B cell (primary cell): ENCODE measurements at places on chromosomes 1 and 21. TPM values are rescaled to one million over a fixed set of nuclear protein-coding genes. Genes with fewer than 3 reads are reported as not detected.

Gene TTLL10
- 0.37 and 0.61 TPM in 2 replicates for total RNA-seq

Gene ZSCAN20
- 3.7 and 5.3 TPM in 2 replicates for total RNA-seq

Gene CCDC24
- 18.0 and 18.4 TPM in 2 replicates for total RNA-seq

Gene CD247
- total RNA-seq, result 2.5 and 5.2 TPM in 2 replicates

Gene FCGR3A
- total RNA-seq, result 0.92 and 1.3 TPM in 2 replicates

Gene NOS1AP
- 0.10 and 0.32 TPM in 2 replicates for total RNA-seq

Gene CFHR5
- total RNA-seq, result not detected in 2 replicates

Gene SDE2
- 26.0 and 26.3 TPM in 2 replicates for total RNA-seq

Gene RAB4A
- 46.0 and 49.7 TPM in 2 replicates for total RNA-seq

Gene POTED
- total RNA-seq, result not detected in 2 replicates

Gene CACNA1E
- total RNA-seq, result 0.36 and 0.37 TPM in 2 replicates

Gene IQGAP3
- 0.07 TPM in 2 replicates for total RNA-seq

Gene CELA3B
- total RNA-seq, result not detected in 2 replicates

Gene EPHB2
- total RNA-seq, result 0.17 and 0.39 TPM in 2 replicates

Gene ZBTB8B
- 0.02 and 0.05 TPM in 2 replicates for total RNA-seq

Gene PPFIA4
- total RNA-seq, result 0.62 and 0.75 TPM in 2 replicates

Gene KRTAP19-5
- not detected in 2 replicates for total RNA-seq

Gene C1orf94
- not detected in 2 replicates for total RNA-seq

Gene RIMS3
- total RNA-seq, result 5.4 and 5.9 TPM in 2 replicates
